ENCODE measurements at places on chromosomes 2 and 18.

DNA sequence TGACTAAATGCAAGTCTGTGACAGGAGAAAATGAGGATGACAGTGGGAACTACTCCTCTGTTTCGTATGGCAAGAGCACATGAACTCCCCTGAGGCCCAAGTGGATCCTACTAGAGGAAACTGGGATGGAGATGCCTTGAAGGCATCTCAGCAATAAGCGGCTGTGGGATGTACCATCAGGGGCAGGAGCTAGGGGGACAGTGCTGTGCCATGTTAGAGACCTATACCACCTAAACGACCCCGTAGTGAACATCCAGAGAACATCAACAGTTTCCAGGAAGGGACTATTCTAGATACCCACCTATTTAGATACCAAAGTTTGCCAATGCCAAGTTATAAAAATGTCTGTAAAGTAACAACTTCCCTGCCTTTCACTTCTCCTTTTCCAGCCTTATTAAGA lies 860.8 kb upstream of the ACVR2A start:
- no peak for DNase-seq

GRCh38 chr2:175048275-175048674 lies 43.1 kb upstream of the CHN1 start:
- DNase-seq: no peak

DNA sequence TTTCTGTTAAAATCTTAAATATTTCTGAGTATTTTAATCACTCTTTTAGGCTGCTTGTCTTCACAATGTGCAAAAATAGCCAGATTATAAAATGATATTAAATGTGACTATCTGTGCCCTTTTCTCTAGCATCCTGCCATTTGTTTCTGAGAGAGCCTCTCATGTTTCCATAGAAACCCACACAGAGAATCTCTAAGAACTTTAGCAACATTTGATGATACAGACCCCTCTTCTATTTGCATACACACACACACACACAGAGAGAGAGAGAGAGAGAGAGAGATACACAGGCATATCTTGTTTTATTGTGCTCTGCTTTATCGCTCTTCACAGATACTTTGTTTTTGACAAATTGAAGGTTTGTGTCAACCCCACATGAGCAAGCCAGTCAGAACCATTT lies 134.5 kb upstream of the DDX18 start:
- DNase-seq: no peak

DNA sequence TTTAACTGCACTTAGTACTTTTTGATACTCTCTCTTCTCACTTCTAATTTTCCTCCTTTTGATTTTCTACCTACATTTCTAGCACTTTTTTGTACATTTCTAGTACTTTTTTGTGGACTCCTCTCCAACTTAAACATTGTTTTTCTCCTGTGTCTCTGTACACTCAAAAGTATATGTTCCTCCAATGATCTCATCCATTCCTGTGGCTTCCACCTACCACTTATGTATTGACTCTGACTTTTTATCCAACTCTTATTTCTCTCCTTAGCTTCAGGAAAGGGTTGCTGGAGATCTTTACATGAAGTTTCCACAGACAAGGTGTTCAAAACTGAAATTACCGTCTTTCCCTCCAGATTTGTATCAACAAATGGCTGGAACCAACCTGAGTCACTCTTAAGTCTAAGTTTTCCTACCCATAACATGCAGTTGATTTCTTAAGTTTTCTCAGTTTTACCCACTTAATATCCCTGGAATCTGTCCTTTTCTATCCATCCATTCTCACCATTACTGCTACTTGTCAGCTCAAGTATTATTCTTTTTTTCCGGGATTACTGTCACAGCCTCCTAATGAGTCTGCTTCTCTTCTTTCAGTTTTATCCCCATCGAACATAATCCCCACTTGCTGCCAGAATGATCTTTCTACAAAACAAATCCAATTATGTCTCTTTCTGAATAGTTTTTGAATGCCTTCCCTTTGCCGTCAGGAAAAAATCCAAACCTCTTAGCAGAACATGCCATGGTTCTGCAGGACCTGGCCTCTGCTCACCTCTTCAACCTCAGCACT lies 22.6 kb upstream of the PELI1 start:
- DNase-seq: no peak

DNA sequence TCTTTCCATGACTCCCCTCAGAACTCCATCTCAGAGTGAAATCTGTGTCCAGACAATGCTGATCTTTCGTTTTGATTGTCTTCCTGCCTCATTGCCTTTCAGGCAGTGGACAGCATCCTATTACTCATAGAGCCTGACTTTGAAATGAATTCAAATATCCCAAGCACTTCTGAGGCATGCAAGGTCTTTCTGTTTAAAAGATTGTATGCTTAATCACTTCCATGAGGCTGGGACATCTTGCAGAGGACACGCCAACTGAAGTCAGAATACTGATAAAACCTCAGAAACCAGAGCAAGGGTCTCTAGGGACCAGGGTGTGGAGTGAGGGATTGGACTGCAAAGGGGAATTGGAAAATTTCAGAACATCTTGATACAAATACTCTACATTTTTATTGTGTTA lies 836.5 kb upstream of the ID2 start:
- DNase-seq: no peak

GRCh38 chr2:230068016-230068650 lies 591 bp downstream of the SLC16A14 start:
- DNase-seq: peak; percentile 11

GRCh38 chr2:70716131-70716743 lies 51.8 kb downstream of the ADD2 start:
- no peak for DNase-seq

DNA sequence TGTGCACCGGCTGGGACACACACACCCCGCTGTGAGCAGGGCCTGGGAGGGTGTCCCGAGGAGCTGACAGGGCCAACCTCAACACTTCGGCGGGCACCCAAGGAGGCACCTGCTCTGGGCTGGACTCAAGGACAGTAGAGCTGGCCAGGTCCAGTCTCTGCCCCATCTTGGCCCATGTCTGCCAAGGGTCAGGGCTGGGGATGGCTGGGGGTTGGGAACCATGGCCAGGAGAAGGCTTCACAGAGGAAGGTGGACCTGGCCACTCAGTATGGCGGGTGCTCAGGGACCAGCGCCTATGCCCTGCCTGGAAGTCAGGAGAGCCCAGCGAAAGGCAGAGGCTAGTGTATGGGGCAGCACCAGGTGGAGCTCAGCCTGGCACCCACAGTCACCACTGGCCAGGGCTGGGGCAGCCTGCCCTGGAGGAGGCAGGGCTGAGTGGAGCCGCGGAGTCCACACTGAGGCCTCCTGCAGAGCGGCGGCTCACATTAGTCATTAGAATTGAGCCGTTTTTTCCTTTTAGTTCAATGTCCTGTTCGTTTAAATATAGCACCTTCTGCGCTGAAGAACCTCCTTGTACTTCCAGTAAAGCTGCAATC lies 4.2 kb downstream of the ERFE start:
- no peak for DNase-seq

GRCh38 chr18:34901299-34901698 lies 139.9 kb upstream of the MAPRE2 start:
- no peak for DNase-seq

DNA sequence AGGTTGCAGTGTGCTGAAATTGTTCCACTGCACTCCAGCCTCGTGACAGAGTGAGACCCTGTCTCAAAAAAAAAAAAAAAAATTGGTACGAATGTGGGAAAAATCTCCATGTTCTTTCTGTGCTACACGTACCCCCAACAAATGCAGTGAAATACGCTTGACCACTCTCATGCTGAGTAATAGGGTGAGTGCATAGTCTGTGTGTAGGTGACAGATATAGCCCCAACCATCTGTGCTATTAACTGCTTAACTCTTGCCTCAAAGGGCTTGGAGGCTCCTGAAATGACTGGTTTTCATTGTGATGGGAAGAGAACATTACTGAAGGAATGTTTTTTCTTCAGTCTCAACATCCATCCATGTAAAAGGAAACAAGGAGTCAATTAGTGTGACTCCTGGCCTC lies 15.7 kb downstream of the LYPD1 start:
- no peak for DNase-seq

DNA sequence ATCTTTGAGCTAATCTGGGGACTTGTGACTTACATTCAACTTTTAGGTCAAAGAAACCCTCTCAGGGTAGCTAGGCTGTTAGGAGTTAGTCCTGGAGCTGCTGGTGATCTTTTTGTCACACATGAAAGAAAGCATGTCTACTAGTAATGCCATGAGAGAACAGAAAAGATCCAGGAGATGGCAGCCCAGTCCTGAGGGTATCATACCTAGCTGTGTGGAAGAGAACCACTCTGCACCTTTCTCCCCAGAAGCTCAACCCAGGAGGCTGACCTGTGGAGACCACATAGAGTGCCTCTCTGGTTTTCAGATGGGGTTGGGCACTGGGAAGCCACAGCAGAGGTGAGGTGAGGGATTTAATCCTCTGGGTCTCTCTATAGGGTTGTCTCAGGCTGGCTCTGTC lies 460.2 kb upstream of the UBE2E3 start:
- DNase-seq: no peak

DNA sequence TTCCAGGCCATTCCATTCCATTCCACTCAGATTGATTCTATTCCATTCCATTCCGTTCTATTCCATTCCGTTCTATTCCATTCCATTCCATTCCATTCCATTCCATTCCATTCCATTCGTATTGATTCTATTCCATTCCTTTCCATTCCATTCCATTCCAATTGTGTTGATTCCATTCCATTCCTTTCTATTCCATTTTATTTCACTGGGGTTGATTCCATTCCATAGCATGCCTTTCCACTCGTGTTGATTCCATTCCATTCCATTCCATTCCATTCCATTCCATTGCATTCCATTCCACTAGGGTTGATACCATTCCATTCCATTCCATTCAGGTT lies 1142.3 kb downstream of the RPIA start:
- DNase-seq: no peak

- DNase-seq: no peak
These were observed 6.1 kb upstream of the CCDC195 start for GRCh38 chr2:224722250-224722649.

GRCh38 chr2:142502402-142502801 lies 371.6 kb upstream of the LRP1B start:
- no peak for DNase-seq

DNA sequence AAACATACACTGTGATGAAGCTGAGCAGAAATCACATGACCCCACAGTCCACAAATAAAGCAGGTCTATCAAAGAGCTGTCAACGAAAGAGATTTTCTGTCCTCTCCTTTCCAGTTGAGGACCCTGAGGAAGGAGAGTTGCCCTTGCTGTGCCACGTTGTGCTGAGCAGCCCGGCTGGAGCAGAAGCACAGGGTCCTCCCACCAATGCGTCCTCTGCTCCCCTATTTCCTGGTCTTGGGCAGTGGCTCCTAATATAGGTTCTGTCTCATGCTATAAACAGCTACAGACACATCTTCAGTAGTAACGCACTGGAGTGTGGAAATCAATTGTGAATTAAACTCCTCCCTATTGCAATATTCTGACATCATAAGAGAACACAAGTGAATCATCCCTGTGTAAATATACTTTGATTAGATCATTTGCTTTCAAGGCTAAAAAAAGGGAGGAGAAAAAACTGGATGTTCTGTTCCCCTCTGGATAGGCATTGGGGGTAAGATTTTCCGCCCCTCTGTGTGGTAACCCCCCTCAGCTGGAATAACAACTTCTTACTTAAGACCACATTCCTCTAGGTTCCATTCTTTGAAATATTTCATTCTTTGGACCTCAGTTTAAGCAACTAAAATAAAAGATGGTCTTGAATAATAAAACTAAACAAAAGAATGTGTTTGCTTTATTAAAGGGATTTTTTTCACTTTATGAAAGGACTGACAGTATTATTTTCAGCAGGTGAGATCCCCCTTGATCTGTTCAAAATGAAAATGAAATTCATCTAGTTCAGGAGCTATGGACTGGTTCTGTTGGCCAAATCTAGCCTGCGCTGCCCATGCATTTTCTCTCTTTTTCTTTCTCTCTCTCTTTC lies 8.3 kb upstream of the RHOB start:
- DNase-seq: no peak

- peak; percentile 8 for DNase-seq
These were observed 42.3 kb upstream of the ATIC start for GRCh38 chr2:215269397-215270117.

- no peak for DNase-seq
These were observed 55.3 kb downstream of the NOL10 start for GRCh38 chr2:10634495-10634894.

DNA sequence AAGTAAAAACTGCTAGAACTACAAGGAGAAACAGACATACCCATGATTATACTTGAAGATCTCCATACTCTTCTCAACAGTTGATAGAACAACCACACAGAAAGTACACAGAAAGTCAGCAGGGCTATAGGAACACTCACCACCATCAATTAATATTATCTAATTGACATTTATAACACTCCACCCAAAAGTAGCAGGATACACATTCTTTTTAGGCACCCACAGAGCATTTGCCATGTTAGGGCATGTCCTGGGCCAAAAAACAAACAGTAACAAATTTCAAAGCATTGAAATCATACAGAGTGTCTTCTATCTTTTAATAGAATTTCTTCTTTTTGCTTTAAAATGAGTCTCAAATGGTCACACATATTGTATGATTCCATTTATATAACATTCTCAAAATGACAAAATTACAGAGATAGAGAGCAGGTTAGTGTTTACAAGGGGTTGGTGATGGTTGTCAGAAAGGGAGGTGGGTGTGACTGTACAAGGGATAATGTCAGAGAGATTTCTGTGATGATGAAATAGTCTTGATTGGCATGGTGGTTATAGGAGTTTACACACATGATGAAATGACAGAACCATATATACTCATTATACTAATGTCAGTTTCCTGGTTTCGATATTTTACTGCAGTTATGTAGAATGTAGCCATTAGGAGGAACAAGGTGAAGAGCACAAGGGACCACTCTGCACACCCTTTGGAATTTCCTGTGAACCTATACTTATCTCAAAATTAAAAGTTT lies 82.8 kb downstream of the NCK2 start:
- no peak for DNase-seq

GRCh38 chr18:48742706-48743475 lies 204.1 kb downstream of the CTIF start:
- DNase-seq: no peak

- DNase-seq: no peak
These were observed 25.2 kb upstream of the ACVR1 start for GRCh38 chr2:157901325-157901724.

DNA sequence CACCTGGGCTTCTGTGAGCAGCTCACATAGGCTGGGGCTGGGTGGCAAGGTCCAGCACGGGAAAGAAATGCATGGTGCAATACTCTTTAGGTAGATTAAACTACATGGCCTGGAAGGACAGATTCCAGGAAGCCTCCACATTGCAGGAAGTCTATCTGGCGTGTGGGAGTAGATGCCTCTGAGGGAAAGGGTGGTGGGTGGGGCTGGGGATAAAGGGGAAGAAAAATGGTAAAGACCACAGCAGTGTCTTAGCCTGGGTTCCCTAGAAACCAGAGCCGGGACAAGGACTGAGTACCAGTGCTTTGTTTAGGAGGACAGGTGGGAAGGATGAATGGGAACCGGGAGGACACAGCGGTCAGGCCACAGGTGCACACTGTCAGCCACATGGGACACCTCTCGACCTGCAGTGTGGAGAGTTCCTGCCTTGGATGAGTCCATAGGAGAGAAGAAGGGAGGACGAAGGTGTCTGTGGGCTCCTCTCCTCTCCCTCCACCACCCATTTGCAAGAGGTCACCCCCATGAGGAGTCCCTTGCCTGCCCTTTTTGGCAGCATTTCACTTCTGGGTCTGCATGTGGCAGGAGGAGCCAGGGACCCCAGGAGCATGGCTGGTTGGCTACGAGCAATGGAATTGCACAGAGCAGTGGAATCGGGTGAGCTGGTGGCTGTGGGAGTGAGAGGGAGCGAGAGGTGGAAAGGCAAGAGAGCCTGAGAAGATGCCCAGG lies 91.5 kb upstream of the HS6ST1 start:
- no peak for DNase-seq

Data from activated T-helper 1 cell treated with Interleukin-2 at 50 U/mL for 16 hours (primary cell).